Naive thymus-derived CD4-positive, alpha-beta T cell (primary cell): ENCODE measurements at places on chromosomes 7 and 10. TPM values are rescaled to one million over a fixed set of nuclear protein-coding genes. Genes with fewer than 3 reads are reported as not detected.

DNA sequence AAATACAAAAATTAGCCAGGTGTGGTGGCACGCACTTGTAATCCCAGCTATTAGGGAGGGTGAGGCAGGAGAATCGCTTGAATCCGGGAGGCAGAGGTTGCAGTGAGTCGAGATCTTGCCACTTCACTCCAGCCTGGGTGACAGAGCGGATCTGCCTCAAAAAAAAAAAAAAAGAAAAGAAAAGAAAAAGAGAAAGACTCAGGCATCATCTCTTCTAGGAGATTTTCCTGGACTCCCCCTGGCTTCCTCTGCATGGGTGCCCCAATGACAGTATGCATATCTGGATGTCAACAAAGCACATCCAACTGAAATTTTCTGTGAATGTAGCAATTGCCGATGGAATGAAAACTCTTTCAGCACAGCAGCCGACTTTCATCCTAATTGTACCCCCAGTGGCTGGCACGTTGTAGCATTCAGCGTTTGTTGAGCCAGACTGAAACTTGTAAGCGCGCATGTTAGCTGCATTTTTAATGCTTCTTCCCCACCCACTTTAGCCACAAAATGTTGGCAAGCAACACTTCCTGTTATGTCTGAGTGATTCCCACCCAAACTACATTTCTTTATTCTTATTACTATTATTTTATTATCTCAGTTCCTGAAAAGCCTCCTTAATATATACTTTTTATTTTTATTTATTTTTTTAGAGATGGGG, 70.2 kb downstream of the PRTFDC1 start:
- peak overlapping the region; percentile 44 for H3K4me3 ChIP-seq
- H3K36me3 ChIP-seq = no peaks in the 10 kb centered on the region
- DNase-seq = peak; percentile 56
- peaks cover 15% of the 10 kb centered on the region for H3K4me1 ChIP-seq
- no peaks in the 10 kb centered on the region for H3K27me3 ChIP-seq

GRCh38 chr7:70006261-70006920, 408.1 kb downstream of the AUTS2 start:
- H3K27me3 ChIP-seq = no peaks in the 10 kb centered on the region
- H3K4me3 ChIP-seq = no peak overlapping the region
- no peak for DNase-seq
- no peaks in the 10 kb centered on the region for H3K4me1 ChIP-seq
- H3K36me3 ChIP-seq = no peaks in the 10 kb centered on the region
- no peak overlapping the region for H3K27ac ChIP-seq

GRCh38 chr10:31822616-31823318, 105.9 kb downstream of the ARHGAP12 start:
- no peaks in the 10 kb centered on the region for H3K4me1 ChIP-seq
- H3K4me3 ChIP-seq = no peak overlapping the region
- no peak overlapping the region for H3K27ac ChIP-seq
- no peaks in the 10 kb centered on the region for H3K27me3 ChIP-seq
- DNase-seq = no peak
- H3K36me3 ChIP-seq = no peaks in the 10 kb centered on the region

GRCh38 chr10:89245802-89246201, 5.8 kb downstream of the LIPA start:
- no peak for DNase-seq
- no peak overlapping the region for H3K27ac ChIP-seq
- H3K36me3 ChIP-seq = no peaks in the 10 kb centered on the region
- peaks cover 5% of the 10 kb centered on the region for H3K4me1 ChIP-seq

GRCh38 chr7:17706734-17707133, 233.6 kb downstream of the SNX13 start:
- H3K27ac ChIP-seq = no peak overlapping the region
- no peak for DNase-seq
- no peaks in the 10 kb centered on the region for H3K27me3 ChIP-seq
- no peaks in the 10 kb centered on the region for H3K36me3 ChIP-seq

Gene ITGB8
- 0.08 TPM for total RNA-seq

- H3K27me3 ChIP-seq = no peaks in the 10 kb centered on the region
- H3K4me3 ChIP-seq = no peak overlapping the region
- H3K36me3 ChIP-seq = no peaks in the 10 kb centered on the region
Measured at GRCh38 chr7:75987026-75987804, 7.2 kb downstream of the TMEM120A start.

DNA sequence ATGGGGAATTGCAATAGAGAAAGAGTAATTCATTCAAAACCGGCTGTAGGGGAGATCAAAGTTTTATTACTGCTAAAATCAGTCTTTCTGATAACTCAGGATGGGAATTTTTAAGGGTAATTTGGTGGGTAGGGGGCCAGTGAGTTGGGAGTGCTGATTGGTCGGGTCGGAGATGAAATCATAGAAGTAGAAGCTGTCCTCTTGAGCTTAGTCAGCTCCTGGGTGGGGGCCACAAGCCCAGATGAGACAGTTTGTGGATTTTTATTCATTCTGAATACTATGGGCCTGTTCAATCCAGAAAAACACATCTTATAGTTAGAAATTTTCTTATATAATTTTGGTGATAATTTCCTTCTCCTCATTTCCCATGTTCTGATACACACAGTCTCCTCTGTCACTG, 25.4 kb downstream of the CALD1 start:
- no peak for DNase-seq
- no peaks in the 10 kb centered on the region for H3K27me3 ChIP-seq
- no peak overlapping the region for H3K27ac ChIP-seq

GRCh38 chr7:119578116-119578515, 694.9 kb upstream of the KCND2 start:
- no peak overlapping the region for H3K27ac ChIP-seq
- no peak for DNase-seq
- H3K36me3 ChIP-seq = no peaks in the 10 kb centered on the region
- H3K4me1 ChIP-seq = no peaks in the 10 kb centered on the region
- no peaks in the 10 kb centered on the region for H3K27me3 ChIP-seq
- no peak overlapping the region for H3K4me3 ChIP-seq

GRCh38 chr7:131021902-131022301, 287.9 kb upstream of the KLF14 start:
- H3K36me3 ChIP-seq = peaks cover 4% of the 10 kb centered on the region
- H3K4me1 ChIP-seq = peaks cover 60% of the 10 kb centered on the region
- H3K4me3 ChIP-seq = peak overlapping the region; percentile 14
- peak overlapping the region; percentile 23 for H3K27ac ChIP-seq
- no peaks in the 10 kb centered on the region for H3K27me3 ChIP-seq
- no peak for DNase-seq

DNA sequence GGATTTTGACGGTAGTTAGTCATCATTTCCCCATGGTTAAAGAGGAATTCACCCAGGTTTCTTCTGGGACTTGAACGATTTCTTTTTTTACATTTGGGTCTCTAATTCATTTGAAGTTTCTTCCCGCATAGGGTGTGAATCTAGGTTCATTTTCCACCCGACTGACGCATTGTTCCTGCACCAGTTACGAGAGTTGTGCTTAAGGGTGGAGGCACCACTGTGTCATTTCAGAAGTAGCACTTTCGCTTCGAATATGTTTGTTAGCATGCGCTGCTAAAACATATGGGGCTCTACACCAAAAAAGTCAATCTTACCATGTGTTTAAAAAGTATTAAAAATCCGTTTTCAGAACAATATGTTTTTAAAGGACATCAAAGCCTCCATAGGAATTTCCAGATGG, 140.3 kb downstream of the VIPR2 start:
- H3K36me3 ChIP-seq = no peaks in the 10 kb centered on the region
- no peak overlapping the region for H3K4me3 ChIP-seq
- no peak for DNase-seq
- no peaks in the 10 kb centered on the region for H3K27me3 ChIP-seq
- no peaks in the 10 kb centered on the region for H3K4me1 ChIP-seq

GRCh38 chr7:136294977-136295376, 317.8 kb upstream of the MTPN start:
- no peak for DNase-seq
- no peak overlapping the region for H3K4me3 ChIP-seq
- H3K4me1 ChIP-seq = no peaks in the 10 kb centered on the region
- H3K27ac ChIP-seq = no peak overlapping the region

- DNase-seq = no peak
- no peaks in the 10 kb centered on the region for H3K27me3 ChIP-seq
- H3K27ac ChIP-seq = no peak within 1 kb of the TSS
- H3K4me3 ChIP-seq = no peak within 1 kb of the TSS
- H3K36me3 ChIP-seq = no peaks in the 10 kb centered on the region
Measured at GRCh38 chr10:104641187-104641936, at the start of gene SORCS3. SORCS3 (plus strand) TSS chr10:104641290.

Gene KIF5B
- total RNA-seq = 42.2 TPM

Gene CALHM3
- not detected for total RNA-seq

- H3K4me3 ChIP-seq = no peak overlapping the region
- H3K27ac ChIP-seq = no peak overlapping the region
- DNase-seq = no peak
- H3K36me3 ChIP-seq = no peaks in the 10 kb centered on the region
- no peaks in the 10 kb centered on the region for H3K4me1 ChIP-seq
- no peaks in the 10 kb centered on the region for H3K27me3 ChIP-seq
Measured at GRCh38 chr7:94223375-94224084, 171.2 kb upstream of the COL1A2 start.

Gene MMRN2
- not detected for total RNA-seq

Gene KLLN
- 0.51 TPM for total RNA-seq

GRCh38 chr7:84142726-84143125, 51.9 kb downstream of the SEMA3A start:
- no peaks in the 10 kb centered on the region for H3K4me1 ChIP-seq
- H3K36me3 ChIP-seq = no peaks in the 10 kb centered on the region
- H3K27ac ChIP-seq = no peak overlapping the region
- H3K4me3 ChIP-seq = no peak overlapping the region
- no peaks in the 10 kb centered on the region for H3K27me3 ChIP-seq
- DNase-seq = no peak

DNA sequence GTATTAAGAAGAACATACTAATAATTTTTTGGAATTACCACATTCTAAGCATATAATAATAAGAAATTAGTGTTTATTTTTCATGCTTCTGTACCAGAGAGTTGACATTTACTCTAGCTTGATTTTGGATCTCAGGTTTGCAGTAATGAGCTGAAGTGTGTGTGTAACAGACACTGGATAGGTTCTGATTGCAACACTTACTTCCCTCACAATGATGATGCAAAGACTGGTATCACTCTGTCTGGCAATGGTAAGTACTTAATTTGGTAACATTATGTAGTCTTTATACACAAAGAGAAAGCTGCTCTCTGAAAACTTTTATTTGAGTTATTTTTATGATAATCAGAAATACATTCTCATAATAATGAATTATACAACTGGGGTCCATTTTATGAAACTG, 54.1 kb downstream of the SRI start:
- no peaks in the 10 kb centered on the region for H3K27me3 ChIP-seq
- H3K27ac ChIP-seq = no peak overlapping the region
- no peak for DNase-seq

Gene UNC5B
- 0.03 TPM in 1 of 2 replicates, not detected in the other for total RNA-seq

DNA sequence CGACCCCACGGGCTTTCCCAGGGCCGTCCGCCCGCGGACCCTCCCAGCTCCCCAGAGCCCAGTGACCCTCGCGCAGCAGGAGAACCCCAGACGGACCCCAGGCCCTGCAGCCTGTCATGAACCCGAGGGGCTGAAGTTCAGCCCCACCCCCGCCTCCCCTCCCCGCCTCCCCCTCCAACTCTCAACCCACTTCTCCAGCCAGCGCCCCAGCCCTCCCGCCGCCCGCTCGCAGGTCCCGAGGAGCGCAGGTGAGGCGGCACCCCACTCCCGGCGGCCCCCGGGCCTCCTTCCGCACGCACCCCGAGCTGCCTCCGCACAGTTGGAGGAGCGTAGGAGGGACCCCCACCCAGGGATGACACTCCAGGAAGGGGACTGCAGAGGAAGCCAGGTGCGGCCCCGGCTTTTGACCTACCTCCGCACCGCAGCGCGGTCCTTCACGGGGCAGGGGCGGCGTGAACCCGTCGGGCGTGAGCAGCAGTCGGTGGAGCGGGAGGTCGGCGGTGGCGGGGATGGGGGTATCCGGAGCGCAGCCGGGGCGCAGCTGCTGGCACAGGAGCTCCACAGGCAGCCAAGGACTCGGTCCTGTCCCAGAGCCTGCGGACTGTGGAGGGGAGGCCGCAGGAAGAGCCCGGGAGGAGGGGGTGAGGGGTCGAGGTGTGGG, at the start of gene TMEM176A:
Gene TMEM176A, plus strand, starts transcription at position 189 of the 661 bp plus-strand sequence. CDS start 782 bp downstream, outside the sequence.
- H3K4me3 ChIP-seq = no peak within 1 kb of the TSS
- no peaks in the 10 kb centered on the region for H3K4me1 ChIP-seq
- no peaks in the 10 kb centered on the region for H3K27me3 ChIP-seq
- H3K36me3 ChIP-seq = no peaks in the 10 kb centered on the region

DNA sequence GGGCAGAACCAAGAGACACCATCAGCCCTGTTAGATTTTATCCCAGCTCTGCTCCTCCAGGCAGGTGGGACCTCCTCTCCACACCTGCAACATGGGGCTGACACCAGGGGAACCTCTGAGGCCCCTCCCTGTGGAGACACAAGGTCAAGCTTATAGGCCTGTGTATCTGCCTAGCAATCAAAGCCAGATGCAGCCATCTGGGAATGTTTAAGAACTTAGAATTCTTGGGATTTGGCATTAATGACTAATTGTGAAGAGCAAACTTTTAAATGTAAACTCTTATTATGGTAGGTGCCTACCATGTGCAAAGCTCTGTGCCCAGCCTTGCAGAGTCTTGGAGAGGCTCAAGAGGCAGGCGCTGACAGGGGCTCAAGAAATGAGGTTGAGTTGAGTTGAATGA, 52.1 kb downstream of the TBATA start:
- H3K27ac ChIP-seq = no peak overlapping the region
- DNase-seq = no peak
- H3K4me1 ChIP-seq = no peaks in the 10 kb centered on the region
- H3K36me3 ChIP-seq = no peaks in the 10 kb centered on the region

DNA sequence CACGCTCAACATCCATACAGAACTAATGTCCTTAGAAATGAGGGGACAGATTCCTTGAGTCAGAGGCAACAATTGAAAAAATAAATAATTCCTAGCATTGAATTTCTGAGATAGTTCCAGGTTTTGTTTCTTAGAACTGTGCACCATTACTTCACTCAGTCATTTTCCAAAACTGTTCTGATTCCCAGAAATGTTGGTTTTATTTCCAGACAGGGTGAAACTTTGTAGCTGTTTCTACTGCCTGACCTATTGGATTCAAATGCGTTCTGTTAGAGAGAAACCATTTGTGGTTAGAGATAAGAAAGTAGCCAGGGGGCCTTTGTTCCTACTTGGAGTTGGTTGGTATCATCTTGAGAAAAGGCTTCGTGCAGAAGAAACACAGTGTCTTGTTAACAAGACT, 8.1 kb upstream of the DEPP1 start:
- H3K27ac ChIP-seq = no peak overlapping the region
- no peak overlapping the region for H3K4me3 ChIP-seq
- H3K27me3 ChIP-seq = no peaks in the 10 kb centered on the region
- no peaks in the 10 kb centered on the region for H3K36me3 ChIP-seq
- H3K4me1 ChIP-seq = no peaks in the 10 kb centered on the region

DNA sequence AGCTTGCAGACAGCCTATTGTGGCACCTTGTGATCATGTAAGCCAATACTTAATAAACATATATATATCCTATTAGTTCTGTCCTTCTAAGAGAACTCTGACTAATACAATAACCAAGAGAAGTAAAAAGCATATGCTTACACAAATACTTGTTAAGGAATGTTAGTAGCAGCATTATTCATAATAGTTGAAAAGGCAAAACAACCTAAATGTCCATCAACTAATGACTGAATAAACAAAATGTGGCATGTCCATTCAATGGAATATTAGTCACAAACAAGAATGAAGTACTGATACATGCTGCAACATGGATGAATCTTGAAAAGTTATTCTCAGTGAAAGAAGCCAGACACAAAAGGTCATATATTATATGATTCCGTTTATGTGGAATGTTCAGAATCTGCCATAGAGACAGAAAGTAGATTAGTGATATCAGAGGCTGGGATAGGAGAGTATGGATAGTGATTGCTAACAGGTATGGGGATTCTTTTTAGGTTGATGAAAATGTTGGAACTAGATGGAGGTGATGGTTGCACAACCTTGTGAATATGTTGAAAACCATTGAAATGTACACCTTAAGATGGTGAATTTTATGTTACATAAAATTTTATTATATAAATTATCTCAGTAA, 112.5 kb upstream of the UNC5B start:
- no peaks in the 10 kb centered on the region for H3K27me3 ChIP-seq
- no peaks in the 10 kb centered on the region for H3K36me3 ChIP-seq
- no peak overlapping the region for H3K27ac ChIP-seq
- no peak overlapping the region for H3K4me3 ChIP-seq
